ENCODE measurements at places on chromosomes 11 and 22.

DNA sequence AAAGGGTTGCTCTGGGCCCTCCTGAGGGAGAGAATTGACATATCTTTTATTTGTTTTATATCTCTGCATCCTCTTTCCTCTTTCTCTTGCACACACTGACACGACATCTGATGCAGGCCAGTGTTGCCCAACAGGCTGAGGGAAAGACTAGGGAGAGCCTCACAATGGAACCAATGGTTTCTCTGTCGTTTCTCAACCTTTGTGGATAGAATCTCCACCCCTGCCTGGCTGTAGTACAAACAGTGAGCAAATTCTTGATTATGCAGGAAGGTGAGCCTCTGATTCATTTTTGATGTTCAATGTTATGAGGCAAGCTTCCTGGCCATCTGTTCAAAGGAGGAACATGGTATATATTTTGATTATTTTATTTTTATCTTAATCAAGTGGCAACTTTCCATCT lies 49.8 kb upstream of the PLET1 start:
- no peak for DNase-seq

DNA sequence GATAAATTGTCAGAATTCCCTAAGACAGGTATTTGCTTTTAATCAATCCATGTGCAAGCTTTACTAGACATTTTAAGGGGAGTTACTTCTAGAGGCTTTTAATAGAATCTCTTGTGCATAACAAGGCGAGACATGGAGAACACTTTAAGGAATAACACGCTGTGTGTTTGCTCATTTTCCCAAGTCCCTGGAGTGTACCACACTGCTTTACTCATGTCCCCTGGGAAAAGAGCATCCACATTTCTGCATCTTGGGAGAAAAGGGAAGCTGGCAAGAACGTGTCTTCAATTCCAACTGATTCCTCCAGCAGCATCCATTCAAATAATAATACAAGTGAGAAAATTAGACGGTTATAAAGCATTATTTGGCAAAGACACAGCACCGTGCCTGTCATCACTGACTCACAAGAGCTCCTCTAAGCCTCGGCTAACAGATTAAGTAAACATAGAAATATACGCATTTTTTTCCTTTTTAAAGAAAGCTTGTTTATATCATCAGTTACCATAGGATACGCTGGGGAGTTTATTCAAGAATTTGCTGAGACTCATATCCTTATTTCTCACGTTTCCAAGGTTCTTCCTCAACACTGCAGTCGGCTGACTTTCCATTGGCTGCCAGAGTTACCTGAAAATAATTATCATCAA lies 121.5 kb downstream of the CD44 start:
- DNase-seq = no peak

DNA sequence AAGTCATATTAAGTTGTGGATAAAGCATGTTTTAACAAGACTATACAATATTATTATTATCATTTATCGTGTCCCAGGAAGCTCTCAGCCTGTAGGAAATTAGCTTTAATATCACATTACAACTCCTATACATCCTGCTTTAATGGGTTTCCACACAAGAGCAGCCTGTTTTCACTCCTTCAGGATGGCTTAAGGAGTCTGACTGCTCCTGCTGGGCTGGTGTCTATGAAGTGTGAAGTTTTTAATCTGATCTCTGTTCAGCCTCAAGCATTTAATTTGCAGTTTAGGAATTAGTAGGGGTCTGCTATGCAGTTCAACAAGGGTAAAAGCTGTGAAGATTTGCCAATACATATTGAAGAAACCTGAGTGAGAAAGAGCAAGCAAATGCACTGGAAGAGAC lies 653.4 kb upstream of the LRRC4C start:
- DNase-seq = no peak

DNA sequence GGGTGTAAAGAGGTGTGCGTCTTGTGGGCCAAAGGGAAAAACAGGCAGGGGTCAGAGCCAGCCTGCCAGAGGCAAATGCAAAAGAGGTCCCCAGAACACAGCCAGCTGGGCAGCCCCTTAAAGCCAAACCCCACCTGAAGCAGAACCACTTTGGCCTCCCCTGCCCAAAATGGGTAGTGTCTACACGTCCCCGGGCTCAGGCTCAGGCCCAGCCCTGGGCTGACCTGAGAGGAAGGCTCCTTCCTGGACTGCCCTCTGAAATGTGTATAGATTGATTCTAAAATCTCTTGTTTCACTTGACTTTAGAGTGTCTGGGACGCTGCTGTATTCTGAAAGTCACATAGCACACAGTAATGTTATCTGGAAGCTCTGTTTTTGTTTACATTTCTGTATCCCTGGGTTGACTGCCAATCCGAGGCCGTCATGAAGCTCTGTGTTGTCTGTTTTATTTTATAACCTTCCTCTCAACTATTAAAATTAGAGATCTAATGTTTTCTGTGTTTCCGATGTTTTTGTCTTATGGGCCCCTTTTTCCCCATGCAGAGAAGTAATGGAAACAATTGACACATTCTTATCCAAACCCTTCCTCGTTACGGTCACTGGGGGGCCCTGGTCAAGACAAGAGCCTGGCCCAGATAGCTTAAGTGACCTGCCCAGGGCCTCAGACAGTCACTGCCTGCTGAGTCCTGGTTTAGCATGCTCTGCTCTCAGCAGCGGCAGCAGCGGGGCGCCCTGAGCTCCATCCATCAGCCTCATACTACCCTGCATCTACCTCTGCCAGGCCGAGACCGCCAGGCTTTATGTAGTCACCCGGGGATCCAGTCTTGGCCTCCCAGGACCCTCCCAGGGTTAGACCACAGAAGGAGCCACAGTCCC lies 10.1 kb downstream of the OVOL1 start:
- DNase-seq = no peak

DNA sequence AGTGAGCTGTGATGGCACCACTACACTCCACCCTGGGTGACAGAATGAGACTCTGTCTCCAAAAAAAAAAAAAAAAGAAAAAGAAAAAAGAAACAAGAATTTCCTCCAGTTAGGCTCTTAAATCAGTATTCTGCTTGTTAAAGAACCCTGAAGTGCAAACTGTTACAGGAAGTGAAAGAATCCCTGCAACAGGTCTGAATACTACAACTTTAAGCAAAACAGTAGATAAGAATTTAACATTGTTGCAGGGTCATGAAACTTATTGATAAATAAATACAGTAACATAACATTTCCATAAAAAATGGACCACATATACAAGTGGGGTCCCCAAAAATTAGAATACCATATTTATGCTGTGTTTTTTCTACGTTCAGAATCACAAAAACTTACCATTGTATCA lies 35.8 kb downstream of the FCHSD2 start:
- no peak for DNase-seq

DNA sequence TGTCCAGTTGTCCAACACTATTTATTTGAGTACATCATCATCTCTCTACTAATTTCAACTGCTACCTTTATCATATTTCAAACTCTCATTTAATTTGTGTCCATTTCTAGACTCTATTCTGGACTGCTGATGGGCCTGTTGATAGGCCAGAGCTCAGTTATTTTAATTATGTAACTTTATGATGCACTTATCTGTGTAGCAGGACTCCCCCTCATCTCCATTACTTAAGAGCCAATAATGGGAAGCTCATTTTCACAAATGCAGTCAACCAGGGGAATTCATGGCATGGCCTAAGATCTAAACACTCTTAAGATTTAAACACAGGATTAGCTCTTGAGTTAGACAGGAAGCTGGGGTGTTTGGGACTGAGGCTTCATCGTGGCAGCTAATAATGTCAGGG lies 21.4 kb downstream of the KCNQ1OT1 start:
- DNase-seq = no peak

DNA sequence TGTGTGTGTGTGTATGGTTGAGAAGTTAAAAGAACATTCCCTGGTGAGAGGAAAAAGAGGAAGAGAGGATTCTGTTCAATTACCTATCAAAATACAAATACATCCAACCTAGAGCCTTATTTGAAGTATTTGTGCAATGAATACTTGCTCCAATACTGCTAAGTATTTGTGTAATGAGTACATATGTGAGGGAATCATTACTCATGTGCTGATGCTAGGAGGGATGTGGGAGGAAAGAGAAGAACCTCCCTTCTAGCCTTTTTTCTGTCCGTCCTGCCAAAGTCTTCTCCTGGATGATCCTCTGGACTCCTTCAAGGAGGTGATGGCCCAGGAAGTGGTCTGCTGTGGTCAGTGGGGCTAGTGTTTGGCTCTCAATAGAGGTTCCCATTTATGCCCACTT lies 36.0 kb upstream of the ACCSL start:
- DNase-seq = no peak

DNA sequence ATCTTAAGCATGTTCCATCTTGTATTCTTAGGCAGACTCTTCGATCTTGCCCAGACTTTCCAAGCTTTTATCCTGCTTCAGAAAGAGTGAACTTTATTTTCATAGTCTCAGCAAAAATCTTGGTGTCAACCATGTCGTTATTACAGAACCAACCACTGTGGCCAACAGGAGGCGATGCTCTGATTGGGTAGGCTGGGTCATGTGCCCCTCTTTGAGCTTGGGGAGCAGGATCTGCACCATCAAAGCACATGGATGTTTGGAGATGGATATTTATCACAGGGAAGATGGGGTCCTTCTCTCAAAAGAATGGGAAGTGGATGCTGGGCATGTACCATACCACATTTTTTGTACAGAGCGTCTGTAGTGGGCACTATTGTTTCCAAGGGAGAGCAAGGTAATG lies 197.4 kb downstream of the MYO18B start:
- no peak for DNase-seq

DNA sequence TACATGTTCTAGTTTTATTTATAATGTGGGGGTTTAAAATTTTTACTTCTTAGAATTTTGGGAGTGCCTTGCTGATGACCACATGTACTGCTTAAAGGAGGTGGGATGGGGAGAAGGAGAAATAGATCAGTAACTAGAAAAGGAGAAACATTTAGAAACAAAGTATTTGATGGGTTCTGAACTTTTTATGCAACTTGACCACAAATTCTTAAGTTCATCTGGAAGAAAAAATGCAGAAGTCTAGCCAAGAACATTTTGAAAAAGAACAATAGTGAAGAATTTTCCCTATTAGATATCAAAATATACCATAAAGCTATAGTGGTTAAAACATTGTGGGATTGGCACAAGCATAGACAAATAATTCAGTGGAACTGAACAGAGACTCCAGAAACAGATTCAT lies 73.3 kb upstream of the AMPD3 start:
- no peak for DNase-seq

- DNase-seq = no peak
Observed at GRCh38 chr11:102421261-102421660, 31.3 kb downstream of the TMEM123 start.

DNA sequence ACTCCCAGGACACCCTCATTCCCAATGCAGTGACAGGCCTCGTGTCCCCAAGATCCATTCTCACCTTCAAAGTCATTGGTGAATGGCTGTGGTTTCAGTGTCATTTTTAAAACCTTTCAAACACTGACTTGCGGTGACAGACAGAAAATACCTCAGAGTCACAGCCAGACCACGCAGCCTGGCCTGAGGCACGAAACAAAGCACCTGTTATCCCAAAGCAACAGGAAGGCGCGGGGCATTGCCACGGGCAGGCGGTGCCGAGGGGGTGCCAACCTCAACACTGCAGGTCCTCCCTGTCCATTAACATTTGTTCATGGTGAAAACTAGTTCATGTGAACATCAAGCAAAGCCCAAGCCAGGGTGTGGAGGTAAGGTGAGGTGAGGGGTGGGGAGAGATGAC lies 38.2 kb downstream of the RPUSD4 start:
- DNase-seq = no peak

DNA sequence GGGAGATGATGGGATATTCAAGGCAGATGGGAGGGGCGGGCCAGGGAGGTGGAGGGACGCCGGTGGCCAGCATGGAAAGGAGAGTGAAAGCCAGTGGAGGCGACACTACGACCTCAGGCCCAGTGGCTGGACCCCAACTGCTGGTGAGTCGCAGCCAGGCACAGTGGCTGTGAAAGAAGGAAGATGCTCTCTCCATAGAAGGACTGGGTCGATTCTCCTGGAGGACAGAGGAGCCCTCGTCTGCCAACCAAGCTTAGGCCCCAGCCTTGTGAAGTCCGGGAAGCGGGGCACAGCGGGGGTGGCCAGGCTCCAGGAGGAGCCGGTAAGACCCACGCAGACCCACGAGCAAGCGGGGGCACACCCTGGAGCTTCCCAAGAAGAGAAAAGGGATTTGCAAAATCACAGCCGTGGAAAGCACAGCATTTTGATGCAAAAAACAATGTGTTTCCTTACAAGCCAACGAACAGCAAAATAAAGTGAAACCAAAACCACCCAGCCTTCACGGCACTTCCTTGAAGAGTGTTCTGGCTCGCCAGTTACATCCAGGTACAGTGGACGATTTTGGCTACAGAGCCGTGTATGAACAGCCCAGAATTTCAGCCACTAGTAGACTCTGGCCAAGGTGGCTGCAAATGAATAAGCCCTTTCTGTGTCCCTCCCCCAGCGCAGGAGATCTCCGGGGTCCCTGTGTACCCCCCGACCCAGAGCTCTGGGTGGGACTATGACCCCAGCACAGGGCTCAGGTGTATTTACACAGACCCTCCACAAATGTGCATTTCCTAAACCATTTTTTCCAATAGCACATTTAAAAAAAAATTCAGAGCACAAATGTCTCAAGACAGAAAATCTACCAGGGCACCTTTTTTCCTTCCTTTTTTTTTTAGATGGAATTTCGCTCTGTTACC lies 96.9 kb downstream of the TRMU start:
- no peak for DNase-seq

DNA sequence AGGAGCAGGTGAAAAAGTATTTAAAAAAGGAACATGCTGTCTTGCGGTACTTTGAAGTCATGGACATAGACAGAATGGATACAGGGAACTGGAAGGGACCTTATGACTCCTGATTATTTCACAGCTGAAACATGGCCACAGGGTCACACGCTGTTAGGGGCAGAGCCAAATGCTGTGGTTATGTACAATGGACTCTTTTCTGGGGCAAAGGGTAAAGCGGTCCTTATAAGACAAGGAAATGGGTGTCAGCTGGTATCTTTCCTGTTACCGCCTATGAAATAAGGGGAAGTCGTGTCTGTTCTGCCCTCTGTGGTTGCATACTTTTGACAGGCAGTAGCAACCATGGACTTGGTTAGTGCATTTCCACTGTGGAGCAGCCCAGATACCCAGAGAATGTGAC lies 12.8 kb upstream of the ST14 start:
- DNase-seq = no peak

DNA sequence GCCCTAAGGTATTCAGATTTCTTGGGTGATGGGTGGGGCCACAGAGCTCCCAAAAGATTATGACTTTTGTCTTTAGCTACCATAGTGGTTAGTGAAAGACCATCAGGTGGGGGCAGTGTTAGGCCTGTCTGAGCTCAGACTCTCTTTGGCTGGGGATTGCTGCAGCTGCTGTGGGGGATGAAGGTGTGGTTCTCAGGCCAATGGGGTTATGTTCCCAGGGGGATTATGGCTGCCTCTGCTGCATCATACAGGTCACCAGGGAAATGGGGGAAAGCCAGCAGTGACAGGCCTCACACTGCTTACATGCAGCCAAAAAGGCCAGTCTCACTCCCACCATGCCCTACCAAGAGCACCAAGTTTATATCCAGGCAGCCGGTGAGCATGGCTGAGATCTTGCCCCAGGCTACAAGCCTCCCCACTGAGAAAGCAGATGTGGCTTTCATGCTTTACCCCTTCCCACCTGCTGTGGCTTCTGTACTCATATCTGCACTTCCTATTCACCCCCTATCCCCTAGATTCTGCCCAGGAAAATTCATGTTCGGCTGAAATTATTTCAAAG lies 24.8 kb downstream of the CNTF start:
- no peak for DNase-seq

All from GM12892 (cell line).